ENCODE measurements at places on chromosomes 12 and 14. TPM values are rescaled to one million over a fixed set of nuclear protein-coding genes. Genes with fewer than 3 reads are reported as not detected.

- DNase-seq: no peak
These were observed 1.6 kb upstream of the CMAS start for GRCh38 chr12:22044391-22044790.

DNA sequence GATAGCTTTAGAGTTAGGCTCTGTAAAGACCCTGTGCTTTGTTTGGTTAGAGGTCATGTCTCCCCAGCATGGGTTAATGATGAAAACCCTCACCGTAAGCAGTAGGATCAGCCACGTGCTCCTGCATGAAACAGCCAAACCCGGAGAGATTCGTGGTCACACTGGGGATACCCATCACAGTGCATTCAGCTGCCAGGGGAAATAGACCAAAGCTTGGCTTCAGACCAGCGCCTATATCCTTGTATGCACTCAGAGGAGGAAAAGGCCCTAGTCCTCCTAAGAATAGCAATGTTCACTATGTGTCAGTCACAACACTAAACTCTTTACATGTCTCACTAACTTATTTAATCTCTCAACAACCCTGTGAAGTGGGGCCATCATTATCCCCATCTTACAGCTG, 16.3 kb downstream of the SPX start:
- no peak for DNase-seq

- DNase-seq: peak; percentile 58
These were observed at the start of gene OR6C70 for GRCh38 chr12:55470088-55470829. TSS of gene OR6C70 (minus strand) at chr12:55470138. CDS start at chr12:55470138, 0 bp downstream.

DNA sequence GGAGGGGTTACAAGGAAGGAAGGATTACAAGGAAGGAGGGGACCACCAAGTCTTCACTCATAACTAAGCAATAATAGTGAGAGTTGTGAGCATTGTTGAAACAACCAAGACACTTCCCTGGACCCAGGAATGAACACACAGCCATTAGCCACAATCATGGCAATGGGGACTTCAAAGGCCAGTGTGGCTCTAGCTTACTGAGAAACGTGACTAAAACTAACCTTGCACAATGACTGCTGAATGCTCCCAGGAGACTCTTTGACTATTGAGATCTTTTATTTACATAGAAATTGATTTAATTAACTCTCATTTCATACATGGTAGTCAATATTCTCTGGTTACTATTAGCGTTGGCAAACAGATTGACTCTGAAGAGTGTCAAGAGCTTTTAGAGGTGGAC, 263.0 kb upstream of the SOX5 start:
- no peak for DNase-seq

The KRT86 gene
- 0.48 TPM for total RNA-seq

The PRMT5 gene
- 49.3 TPM for total RNA-seq

- peak; percentile 59 for DNase-seq
These were observed 4.9 kb downstream of the NFATC4 start for GRCh38 chr14:24372701-24373416.

- DNase-seq: no peak
These were observed 95.4 kb downstream of the KCNK10 start for GRCh38 chr14:88227693-88228092.

GRCh38 chr12:54740882-54741281, 92.7 kb upstream of the DCD start:
- DNase-seq: no peak

The CPM gene
- total RNA-seq: 0.36 TPM

The SDR9C7 gene
- total RNA-seq: not detected

DNA sequence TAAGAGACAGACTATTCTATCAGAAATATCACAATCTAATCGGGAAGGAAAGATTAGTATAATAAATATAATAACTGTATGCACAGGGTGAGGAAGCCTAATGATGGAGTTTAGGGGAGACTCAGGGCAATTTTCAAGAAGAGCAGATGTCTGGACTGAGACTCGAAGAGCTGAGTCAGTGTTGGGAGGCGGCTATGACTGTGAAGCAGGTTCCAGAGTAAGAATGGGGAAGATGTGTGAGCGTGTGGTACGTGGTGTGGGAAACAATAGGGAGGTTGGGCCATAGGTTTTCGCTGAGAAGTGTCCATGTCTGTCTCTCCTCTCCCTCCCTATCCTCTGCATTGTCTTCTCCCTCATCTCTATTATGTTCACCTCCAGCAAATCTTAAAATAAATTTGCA, 85.6 kb downstream of the LMO3 start:
- no peak for DNase-seq

DNA sequence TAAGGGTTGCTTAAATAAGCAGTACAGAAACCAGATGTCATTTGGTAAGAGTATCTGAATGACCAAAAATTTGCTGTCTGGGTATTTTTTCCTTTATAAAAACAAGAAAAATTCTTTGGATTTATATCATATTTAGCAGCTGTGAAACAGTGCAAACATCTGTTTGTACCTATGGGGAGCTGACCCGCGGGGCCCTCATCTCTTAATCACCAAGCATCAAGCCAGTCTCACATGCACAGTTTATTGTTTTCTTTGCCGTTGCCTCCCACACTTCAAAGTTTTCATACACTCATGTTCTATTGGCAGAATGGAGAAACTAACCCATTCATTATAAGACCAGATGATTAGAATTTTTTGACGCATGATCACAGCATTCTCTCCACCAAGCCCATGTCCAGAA, 142.2 kb downstream of the BMP4 start:
- no peak for DNase-seq

The HCFC2 gene
- 10.7 TPM for total RNA-seq

The YLPM1 gene
- 17.1 TPM for total RNA-seq

GRCh38 chr12:59724011-59724695, 128.3 kb downstream of the SLC16A7 start:
- no peak for DNase-seq

The NOC4L gene
- 9.3 TPM for total RNA-seq

DNA sequence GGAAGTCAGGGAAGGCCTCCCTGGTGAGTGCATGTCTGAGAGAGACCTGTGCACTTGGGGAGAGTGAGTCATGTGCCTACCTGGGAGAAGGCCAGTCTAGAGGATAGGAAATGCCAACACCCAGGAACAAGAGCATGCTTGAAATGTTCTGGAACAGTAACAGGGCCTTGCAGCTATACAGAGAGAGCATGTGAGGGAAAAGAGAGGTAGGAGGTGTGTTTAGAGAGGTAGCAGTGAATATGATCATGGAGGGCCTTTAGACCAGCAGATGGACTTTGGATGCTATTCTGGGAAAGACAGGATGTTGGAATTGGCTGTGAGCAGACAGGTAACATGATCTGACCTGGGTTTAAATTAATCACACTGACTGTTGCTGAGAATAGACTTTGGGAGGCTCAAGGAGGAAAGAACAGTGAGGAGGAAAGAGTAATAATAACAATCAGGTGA, 1143.6 kb downstream of the FLRT2 start:
- no peak for DNase-seq

GRCh38 chr14:63174760-63175191, 29.5 kb upstream of the RHOJ start:
- DNase-seq: peak; percentile 23

DNA sequence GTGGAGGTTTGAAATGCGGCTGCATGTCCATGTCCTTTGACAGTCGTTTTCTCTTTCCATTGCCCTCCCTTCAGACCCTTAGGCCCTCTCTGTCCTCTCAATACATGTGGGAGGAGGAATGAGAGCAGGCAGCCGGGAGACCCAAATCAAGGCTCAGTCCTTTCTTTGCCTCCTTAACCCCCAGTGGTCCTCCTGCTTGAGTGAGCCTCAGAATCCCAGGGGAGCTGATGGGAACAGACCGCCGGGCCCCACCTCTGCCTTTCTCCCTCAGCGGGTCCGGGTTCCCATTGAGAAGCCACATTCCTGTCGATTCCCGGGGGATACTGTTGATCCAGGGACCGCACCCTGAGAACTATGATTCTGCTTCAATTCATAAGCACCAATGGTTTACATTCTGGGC, 77.9 kb upstream of the RFLNA start:
- no peak for DNase-seq

The TAS2R43 gene
- 0.36 TPM for total RNA-seq

The RTL1 gene
- total RNA-seq: not detected

DNA sequence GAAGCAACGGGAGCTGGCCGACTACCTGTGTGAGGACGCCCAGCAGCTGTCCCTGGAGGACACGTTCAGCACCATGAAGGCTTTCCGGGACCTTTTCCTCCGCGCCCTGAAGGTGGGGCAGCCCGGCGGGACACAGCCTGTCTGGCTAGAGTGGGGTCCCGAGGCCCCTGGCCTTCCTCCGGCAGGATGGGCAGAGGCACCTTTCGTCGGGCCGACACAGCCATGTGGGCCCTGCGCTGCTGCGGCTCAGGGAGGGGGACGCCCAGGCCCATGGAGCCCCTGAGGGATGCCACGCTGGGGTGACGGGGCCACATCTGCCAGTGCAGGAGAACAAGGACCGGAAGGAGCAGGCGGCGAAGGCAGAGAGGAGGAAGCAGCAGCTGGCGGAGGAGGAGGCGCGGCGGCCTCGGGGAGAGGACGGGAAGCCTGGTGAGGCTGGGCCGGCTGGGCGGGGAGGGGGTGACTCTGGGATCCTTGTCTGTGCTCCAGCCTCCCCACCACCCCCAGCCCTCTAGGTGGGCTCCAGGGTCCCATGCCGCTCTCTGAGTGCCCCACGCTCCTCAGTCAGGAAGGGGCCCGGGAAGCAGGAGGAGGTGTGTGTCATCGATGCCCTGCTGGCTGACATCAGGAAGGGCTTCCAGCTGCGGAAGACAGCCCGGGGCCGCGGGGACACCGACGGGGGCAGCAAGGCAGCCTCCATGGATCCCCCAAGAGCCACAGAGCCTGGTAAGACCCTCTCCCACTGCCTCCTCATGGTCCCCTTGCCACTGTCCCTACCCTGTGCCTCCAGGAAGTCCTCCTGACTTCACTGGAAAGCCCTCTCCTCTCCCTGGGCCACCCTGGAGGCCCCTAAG, 10.9 kb upstream of the ADSS1 start:
- no peak for DNase-seq

The CRADD gene
- 26.7 TPM for total RNA-seq
